ENCODE measurements at places on chromosomes 4 and X.

- DNase-seq, result no peak
These were observed 72.0 kb downstream of the CHST7 start for GRCh38 chrX:46645614-46646013.

- peak; percentile 49 for DNase-seq
These were observed 30.4 kb downstream of the PGRMC1 start for GRCh38 chrX:119266364-119266995.

DNA sequence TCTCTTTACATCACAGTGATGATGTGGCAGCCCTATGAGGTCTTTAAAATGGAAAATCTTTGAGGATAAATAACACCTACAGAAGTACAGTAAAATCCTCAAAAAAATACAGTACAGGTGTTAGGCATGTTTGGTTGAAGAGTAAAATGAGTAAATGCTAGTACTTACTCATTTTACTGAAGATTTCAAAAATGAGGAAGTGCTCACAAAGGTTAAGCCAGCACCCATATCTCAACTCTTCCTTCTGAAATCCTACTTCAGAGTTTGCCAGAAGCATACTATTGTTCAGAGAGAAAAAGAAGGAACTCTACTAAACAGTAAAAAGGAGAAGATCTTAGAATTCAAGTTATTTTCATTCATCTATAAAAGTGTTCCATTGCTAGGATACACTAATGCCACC lies 130.9 kb downstream of the CBR4 start:
- no peak for DNase-seq

DNA sequence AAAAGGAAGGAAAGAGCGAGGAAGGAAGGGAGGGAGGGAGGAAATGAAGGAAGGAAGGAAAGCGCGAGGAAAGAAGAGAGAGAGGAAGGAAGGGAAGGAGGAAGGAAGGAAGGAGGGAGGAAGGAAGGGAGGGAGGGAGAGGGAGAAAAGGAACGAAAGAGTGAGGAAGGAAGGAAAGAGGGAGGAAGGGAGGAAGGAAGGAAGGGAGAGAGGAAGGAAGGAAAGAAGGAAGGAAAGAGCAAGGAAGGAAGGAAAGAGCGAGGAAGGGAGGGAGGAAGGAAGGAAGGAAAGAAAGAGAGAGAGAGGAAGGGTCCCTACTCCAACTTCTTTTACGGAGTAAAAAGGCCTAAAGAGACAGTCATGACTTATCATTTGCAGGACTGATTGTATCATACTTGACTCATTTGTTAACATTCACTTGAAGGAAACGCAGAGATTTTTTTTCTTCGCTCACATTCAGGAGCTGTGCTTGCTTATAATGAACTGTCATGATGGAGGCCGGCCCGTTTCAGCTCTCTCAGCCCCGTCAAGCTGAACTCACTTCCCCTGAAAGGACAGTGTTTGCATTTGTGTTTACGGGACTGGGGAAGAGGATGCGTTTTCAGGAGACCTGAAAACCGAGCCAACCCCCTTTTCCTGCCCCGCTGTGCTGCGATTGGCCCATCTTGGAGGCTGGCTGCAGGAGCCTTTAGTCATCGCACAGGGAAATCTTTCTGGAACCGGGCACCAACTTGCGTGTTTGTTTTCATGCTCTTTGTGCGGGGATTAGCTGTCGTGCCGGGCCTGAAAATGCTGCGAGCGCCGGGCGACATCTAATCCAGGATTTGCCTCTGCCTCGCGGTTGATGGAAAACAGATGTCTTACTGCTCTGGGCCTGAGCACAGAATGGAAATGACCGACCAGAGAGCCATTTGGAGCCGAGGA lies 17.8 kb downstream of the TRIM2 start:
- peak; percentile 92 for DNase-seq

DNA sequence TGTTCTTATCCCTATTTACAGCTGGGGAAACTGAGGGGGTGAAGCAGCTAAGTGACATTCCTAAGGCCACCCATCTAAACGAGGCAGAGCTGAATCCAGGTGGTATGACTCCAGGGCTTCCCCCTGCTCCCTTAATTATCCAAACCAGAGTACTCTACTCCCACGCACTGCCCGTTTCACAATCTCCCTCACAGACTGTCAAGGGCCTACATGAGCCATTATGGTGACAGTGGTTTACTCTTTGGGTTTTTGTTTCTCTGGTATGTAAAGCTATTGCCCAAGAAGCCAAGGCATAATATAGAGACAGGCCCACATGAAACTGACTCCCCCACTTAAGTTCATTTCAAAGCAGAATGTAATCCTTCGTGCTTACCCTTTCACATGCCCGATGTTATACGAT lies 95.1 kb downstream of the NHS start:
- DNase-seq, result peak; percentile 40

DNA sequence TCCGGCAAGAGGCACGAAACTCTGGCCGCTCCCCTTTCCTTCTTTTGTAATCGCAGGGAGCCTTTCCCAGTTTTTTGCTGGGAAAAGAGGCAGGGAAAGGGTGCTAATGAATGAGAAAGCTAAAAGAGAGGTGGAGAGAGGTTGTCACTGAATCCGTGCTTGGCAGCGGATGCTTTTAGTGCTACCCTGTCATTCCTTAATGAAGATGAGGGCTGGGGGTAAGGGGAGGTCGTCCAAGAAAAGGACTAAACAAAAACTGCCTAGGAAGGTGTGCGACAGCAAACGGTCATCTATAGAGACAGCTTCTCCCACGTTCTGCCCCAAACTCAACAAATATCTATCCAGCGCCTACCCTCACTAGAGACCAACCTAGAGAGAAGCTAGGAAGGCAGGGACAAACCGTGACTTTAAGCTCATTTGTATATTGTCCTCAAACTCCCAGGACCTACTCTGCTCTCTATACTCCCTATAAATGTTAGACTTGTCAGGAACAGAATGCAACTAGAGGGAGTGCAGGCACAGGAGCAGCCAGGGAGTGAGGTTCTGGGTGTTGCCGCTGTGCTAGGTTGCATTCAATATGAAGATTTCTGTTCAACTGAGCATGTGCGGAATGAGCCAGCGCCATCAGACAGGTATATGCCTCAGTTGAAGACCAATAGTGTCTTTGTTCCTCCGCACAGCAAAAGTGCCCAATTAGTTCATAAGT lies 777 bp upstream of the CASK start:
- peak; percentile 47 for DNase-seq

DNA sequence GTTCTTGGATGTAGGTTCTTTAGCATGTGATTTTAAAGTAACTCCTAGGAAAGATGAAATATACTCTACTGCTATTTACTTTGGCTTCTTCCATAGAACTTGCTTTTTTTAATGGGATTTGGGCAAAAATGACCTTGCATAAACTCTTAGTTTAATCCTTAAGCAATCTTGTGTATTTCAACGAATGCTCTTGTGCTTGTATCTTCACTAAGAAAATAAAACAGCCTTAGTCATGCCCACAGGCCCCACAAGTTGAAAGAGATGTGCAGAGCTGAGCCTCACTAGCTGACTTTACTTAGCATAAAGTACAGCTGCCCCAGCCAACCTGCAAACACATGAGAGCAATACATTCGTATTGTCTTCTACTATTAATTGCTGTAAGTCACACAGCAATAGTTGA lies 1609.2 kb downstream of the STIM2 start:
- peak; percentile 34 for DNase-seq

- DNase-seq, result peak; percentile 69
These were observed 2535.1 kb downstream of the ARAP2 start for GRCh38 chr4:33709247-33709646.

GRCh38 chrX:101287402-101287801 lies 3.7 kb downstream of the TAF7L start:
- DNase-seq, result peak; percentile 49

All from GM23248 (cell line).